ENCODE measurements at places on chromosomes 7 and 10.

DNA sequence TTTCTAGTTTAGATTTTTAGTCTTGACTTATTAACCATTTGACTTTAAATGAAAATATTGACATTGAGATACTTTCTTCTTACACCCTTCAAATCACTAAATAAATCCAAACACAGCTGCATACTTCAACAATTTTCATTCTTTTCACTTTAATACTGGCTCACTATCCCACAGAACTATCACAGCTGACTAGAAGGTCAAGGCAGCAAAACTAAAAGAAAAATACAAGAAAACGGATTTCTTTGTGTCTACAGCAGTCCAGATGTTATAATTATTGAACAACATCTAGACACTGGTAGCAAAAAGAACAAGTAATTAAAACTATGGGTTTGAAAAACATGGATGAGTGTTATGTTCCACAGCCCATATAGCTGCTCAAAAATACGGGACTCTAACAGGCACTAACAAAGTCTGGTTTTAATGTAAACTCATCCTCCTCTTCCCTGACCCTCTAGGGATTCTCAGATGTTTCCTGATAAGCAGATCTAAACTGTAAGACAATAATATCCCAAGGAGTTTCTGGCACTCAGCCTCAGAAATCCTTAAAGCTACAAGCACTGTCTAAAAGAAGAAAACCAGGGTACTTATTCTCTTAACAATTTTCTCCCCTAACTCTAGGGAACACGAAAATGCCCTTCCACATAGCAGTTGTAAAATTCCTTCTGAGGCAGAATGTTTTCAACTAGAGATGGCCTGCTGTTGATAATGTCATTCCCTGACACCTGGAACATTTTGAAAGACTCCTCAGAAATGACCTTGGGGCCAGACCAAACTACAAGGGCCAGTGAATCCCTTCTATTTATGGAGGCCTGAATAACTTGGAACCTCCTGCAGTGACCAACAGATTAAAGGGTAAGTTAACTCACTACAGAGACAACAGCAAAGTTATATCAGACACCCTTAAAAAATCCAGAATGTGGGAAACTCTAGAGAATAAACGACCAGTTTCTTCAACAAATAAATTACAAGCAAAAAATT, 12.8 kb downstream of the DNMBP start:
- no peak for DNase-seq

DNA sequence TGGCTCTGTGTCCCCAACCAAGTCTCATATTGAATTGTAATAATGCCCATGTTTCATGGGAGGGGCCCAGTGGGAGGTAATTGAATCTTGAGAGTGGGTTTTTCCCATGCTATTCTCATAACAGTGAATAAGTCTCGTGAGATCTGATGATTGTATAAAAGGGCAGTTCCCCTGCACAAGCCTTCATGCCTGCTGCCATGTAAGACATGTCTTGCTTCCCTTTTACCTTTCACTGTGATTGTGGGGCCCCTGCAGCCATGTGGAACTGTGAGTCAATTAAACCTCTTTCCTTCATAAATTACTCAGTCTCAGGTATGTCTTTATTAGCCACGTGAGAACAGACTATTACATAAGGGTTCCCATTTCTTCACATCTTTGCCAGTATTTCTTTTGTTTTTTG, 97.1 kb upstream of the CPXM2 start:
- no peak for DNase-seq

- no peak for DNase-seq
Measured at GRCh38 chr10:58885686-58886345, 290.6 kb upstream of the PHYHIPL start.

GRCh38 chr7:38535073-38535472, 96.1 kb downstream of the AMPH start:
- no peak for DNase-seq

GRCh38 chr7:36763132-36763816, 39.0 kb upstream of the AOAH start:
- no peak for DNase-seq

DNA sequence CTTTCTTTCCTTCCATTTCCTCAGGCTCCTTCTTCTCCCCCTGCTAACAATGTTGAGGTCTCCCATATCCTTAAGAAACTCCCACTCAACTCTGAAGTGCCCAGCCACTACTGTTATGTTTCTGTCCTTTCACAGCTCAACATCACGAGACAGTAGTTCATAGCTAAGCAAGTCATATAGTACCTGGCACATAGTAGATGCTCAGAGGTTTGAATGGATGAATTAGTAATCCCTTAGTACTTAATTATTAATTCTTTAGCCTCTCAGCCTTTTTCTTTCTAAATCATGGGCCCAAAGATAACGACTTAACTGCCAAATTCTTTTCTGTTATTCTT, 22.6 kb downstream of the CSGALNACT2 start:
- DNase-seq, result no peak

DNA sequence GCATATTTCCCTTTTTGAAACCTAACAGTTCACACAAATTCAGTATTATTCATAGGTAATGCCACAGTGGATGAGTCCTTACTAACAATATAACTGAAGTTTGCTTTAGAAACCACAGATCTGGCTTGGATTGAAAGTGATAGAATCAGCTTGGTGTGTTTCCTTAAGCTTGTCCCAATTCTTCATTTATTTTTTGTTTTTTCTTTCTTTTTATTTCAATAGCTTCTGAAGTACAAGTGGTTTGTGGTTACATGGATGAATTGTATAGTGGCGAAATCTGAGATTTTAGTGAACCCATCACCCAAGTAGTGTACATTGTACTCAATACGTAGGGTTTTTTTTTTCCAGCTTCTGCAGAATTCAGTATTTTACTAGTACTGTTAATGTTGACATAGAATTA, 518.2 kb upstream of the SEMA3D start:
- no peak for DNase-seq

DNA sequence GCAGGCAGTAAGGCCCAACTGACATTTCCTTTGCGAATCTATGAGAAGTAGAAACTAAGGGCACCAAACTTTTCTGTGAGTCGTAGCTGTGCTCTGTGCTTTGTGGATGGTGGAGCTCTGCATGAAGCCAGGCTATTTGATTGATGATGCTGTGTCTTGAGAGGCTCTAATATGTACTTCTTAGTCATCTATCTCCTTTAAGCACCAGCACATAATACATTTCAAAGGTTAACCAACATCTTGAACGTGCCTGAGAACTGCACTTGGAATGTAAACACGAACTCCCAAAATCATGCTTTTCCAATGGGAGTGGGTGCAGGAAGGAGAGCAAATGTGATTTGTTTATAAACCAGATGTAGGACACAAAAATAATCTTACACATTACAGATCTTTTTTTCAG, 411.6 kb downstream of the PARD3 start:
- DNase-seq, result no peak

GRCh38 chr10:58512491-58513187, at the start of gene BICC1:
Gene BICC1 (plus strand): TSS chr10:58512872. CDS start chr10:58513144, 272 bp downstream.
- DNase-seq, result no peak
